ENCODE measurements at places on chromosomes 13 and 19.

GRCh38 chr13:43720780-43721397 is 65.9 kb downstream of the ENOX1 start:
- DNase-seq = no peak

GRCh38 chr13:60379837-60380565 is 17.0 kb upstream of the TDRD3 start:
- no peak for DNase-seq

DNA sequence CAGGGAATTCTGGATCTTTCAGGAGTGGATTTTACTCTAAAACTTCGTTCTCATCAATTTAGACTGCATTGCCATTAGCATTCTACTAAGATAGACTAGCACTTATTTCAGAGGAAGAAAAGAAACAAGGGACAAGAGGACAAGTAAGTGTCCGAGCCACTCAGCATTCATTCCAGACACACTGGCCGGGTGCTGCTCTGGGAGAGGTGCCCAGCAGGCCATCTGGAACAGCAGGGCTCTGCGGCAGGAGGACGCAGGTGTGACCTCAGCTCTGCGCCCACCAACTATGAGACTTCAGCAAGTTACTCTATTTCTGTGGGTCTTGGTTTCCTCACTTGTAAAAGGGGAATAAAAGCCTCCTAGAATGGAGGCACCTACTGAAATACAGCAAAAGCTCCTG is 4.2 kb downstream of the EPS15L1 start:
- DNase-seq = no peak

- DNase-seq = no peak
Observed at GRCh38 chr13:110759710-110760109, 46.2 kb downstream of the ING1 start.

DNA sequence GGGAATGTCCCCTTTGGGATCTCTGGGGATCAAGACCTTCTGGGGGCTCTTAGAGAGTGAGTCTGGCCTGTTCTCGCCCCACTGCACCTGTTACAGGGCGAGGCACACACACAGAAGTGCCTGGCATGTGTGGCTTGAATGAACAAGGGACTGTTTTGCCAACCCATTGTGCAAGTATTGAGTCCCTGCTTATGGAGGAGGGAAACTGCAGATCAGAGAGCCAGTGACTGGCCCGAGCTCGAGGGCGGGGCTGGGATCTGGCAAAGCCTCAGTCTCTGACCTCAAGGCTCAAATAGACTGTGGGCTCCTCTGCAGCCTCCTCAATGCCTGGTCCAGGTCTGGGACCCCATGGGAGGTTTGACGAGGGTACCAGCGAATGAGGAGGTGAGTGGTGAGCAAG is 5.5 kb downstream of the RAVER1 start:
- DNase-seq = no peak

DNA sequence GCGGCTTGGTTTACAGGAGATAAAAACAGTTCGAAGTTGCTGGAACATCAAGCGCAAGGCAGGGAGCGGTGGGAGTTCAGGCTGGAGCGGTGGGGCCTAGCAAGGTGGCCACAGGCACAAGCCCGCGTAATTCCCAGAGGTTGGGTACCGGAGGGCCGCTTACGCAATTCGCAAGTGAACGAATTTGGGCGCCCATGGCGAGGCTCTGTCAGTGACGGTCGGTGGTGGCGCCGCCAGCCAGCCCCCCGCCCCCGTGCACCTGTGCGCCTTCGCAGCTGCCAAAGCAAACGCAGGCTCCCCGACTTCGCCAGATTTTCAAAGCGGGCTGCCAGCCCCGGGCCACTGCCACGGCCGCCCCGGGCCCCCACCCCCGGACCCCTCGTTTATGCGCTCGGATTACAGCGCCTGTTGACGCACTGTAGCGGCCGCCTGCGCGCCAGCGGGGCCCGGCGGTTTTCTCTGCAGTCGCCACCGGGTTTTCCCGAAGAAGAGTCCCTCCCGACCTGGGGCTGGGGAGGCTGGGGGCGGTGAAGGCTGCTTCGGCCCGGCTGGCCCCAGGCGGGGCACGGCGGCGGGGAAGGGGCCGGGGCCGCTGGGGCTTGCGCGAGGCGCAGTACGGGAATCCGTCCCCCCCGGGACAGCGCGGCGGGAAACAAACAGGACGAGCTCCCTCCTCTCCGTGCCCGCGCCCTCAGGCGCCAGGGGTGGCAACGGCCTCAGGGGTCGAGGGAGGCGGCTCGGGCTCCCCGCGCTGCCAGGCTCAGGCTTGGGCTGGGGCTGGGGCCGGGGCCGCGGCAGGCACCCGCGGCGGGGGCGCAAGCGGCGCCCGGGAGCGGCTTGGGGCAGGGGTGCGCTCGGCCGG is 709 bp downstream of the N4BP2L1 start:
- DNase-seq = peak; percentile 52

- no peak for DNase-seq
Observed at GRCh38 chr13:94617389-94618000, 15.8 kb downstream of the GPR180 start.

GRCh38 chr19:13016245-13016627 is 21.0 kb downstream of the NFIX start:
- DNase-seq = no peak

DNA sequence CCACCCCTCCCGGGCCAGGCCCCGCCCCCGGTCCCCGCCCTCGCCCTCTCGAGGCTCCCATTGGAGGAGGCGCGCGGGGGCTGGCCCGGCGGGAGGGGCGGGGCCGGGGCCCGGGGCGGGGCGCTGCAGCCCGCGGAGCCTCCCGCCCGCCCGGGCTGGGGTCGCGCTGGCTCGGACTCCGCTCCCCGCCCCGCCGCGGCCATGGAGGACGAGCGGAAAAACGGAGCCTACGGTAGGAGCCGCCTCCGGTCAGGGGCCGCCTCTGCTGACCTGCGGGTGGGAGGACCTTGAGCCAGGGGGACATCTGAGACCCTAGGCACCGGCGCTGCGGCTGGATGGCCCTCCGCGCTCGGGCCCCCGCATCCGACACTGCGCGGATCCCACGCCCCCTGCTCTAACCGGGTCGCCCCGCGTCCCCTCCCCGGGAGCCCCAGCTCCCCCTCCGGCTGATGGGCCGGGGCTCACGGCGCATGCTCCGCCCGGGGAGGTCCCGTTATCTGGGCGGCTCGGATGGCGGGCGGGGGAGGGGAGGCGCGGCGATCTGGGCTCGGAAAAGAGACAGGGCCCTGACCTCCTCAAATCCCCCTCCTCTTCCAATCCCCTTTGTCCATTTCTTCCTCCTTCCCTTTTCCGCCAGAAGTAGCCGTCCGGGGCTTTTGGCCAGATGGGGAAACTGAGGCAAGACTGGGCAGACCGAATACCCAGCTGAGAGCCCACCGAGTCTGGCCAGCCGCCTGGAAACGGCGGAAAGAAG is 15.4 kb upstream of the AP1M2 start:
- DNase-seq = peak; percentile 67

- DNase-seq = no peak
Observed at GRCh38 chr19:11225815-11226214, 13.6 kb upstream of the ANGPTL8 start.

DNA sequence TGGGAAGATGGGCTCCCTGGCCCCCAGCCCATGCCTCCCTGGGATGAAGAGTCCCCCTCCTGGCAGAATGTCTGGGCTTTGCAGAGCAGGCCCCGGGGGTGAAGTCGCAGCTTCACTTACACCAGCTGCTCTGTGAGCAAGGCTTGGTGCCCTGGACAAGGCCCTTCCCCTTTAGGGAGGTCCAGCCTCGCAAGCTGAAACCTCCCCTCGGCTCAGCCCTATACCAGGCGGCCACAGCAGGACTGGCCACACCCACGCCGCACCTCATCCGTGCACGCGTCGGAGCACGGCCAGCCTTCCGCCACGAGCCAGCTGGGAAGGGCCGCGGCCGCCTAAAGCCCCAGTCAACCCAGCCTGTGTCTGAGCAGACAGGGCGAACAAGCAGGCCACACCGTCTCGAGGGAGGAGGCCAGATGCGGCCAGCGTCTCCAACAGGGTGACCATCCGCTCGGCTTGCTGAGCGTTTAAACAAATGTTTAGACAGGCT is 83.2 kb upstream of the MCF2L start:
- DNase-seq = peak; percentile 86

DNA sequence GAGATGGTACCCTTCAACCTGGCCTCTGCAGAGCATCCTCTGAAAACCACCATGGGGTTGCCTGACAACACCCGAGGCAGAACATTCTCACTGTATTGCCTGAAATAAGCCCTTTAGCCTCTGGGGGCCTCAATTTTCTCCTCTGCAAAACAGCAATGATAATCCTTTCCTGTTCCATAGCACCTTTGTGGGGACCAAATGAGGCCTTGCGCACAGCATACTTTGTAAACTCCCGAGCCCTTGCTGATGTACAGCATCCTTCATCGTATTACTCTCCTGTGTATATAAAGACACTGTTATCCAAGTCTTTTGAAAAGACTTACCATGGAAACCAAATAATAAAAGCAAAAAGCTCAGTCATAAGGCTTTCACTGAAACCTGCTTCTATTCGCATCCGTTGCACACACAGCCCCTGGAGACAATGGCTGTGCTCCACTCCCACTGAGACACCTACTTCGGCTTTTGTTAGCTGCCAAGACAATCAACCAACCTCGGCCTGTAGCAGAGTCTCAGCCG is 276.0 kb downstream of the FOXO1 start:
- no peak for DNase-seq

GRCh38 chr13:85665286-85665685 is 133.9 kb downstream of the SLITRK6 start:
- DNase-seq = no peak

GRCh38 chr19:38233740-38234251 is 9.8 kb upstream of the DPF1 start:
- DNase-seq = peak; percentile 76

DNA sequence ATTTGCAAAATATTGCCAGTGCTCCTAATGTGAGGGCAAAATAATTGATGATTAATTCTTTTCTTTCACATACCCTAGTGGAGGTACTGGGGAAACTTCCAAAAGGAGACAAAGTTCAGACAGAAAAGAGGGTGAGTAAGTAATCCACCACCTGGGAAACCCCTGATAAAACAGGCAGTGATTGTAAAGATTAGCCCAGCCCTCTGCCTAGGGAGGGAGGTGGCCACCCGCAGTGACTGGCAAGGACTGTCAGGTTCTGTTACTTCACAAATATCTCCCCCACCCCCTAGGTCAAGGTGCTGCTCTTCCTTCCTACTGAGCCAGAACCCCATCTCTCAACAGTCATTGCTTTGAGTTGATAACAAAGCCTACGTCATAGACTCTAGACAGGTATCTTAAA is 239.7 kb downstream of the DNAJC15 start:
- DNase-seq = no peak

GRCh38 chr19:54803410-54803809 is at the start of gene KIR2DL4:
Gene KIR2DL4, plus strand, starts transcription at chr19:54803610. Its CDS starts 42 bp downstream, at chr19:54803652.
- no peak for DNase-seq

- no peak for DNase-seq
Observed at GRCh38 chr13:96817336-96817941, 176.8 kb downstream of the OXGR1 start.
